ENCODE measurements at places on chromosomes 12 and 14. TPM values are rescaled to one million over a fixed set of nuclear protein-coding genes. Genes with fewer than 3 reads are reported as not detected.

OASL gene
- polyA plus RNA-seq: 1.9 TPM

SLC25A21 gene
- polyA plus RNA-seq: 0.74 TPM

CPNE6 gene
- not detected for polyA plus RNA-seq

SERPINA10 gene
- polyA plus RNA-seq: not detected

NANOG gene
- polyA plus RNA-seq: 0.02 TPM

C1R gene
- 99.4 TPM for polyA plus RNA-seq

RASSF8 gene
- polyA plus RNA-seq: 0.83 TPM

FAIM2 gene
- 0.36 TPM for polyA plus RNA-seq
